ENCODE measurements at places on chromosomes 11 and 22.
A peak's percentile ranks its signal among the peaks of the same experiment; 100 is the strongest.

- no peak for DNase-seq
These were observed 2.0 kb downstream of the MPPED1 start for GRCh38 chr22:43413826-43414225.

DNA sequence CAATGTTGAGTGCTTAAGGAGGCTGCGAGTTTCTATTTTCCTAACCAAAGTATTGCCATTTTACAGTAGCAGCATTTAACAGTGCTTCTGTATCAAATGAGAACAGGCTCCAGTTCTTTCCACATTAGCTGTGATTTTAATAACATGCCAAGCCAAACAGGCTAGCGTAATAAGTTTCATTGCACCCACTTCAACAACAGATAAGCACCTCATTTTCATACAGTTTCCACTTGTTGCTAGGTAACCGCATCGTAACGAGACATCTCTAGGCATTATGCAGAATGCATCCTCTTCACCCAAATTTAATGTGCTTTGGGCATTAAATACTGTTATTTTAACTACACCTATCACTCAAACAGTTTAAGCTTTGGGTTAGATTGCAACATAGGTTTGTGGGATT lies 79.0 kb downstream of the CADM1 start:
- DNase-seq = no peak

- no peak for DNase-seq
These were observed 47.6 kb upstream of the OLFML1 start for GRCh38 chr11:7437696-7438095.

DNA sequence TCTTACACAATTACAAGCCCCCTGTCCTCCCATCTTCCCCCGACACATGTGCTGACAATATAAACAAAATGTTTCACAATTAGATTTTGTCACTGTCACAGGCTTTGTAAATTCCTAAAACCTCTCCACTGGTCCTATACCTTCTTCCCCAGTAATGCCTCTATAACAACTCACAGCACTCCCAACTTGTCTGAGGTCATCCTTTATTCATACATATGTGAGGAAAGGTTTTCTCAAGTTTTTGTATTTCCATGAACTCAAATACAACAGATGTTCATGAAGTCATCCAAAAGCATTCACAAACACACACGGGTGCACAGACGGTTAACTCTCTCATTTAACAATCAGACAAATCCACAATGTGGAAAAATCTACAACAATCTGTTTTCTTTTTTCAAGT lies 1.9 kb downstream of the OR52H1 start:
- no peak for DNase-seq

DNA sequence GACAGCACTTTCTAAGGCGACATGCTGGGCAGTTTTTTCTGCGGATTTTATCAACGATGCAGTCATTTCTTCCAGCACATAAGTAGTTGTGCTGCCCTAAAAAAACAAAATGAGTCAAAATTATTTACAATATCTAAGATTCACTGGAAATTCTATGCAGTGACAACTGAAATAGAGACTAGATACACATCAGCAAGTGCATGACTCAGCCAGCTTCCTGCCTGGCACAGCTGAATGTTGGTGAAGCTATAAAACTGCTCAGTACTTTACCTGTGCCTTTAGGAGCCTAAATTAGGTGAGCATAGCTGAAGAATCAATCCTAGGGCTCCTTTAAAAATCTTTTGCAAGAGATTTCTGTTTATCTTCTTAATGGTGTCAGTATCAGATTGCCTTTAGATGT lies 37.8 kb downstream of the PGR start:
- no peak for DNase-seq

GRCh38 chr11:45211732-45212131 lies 65.3 kb downstream of the PRDM11 start:
- DNase-seq = no peak

DNA sequence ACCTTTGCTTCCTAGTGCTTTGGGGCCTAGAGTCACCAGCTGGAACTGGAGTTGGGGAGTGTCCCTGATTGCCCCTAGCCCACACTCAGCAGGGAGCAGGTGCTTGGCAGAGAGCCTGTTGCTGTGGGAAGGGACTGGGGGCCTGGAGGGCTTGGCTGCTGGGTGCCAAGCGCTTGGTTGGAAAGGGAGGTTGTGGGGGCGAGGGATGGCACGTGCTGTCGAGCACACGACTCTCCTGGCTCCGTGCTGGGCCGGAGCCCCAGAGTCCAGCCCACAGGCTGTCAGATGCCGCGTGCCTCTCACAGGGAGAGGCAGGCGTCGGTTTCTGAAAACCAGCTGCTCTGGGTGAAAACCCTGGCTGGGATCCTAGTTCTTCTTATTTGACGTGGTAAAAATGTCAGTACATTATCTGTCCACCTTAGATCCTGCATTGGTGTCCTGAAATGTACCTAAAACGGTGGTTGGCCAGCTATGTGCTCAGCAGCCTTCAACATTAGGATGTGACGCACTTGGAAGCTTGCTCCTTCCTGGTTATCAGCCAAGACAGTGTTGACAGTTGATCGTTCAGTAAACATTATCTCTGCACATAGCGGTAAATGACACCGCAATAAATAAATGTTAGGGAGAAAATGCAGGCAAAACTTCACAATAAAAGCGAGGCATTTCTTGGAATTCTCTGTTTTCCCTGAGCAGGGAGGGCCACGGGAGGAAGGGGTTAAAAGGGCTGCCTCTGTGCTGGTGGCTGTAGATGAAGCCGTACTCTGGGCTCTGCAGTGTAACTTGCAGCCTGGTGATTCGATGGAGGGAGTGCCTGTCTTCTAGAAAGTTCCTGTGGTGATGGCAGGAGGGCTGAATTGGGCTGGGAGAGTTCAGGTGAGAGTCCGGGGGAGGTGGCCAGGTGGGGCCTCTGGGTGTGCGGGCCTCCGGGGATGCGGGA lies 29.2 kb downstream of the GRAMD4 start:
- DNase-seq = no peak

- peak; percentile 83 for DNase-seq
These were observed 97.7 kb downstream of the RBFOX2 start for GRCh38 chr22:35930933-35931332.

GRCh38 chr11:110311783-110312579 lies 15.6 kb upstream of the RDX start:
- DNase-seq = no peak

Measured in fibroblast of the conjunctiva (primary cell).